ENCODE measurements at places on chromosomes 1 and 21.
A peak's percentile ranks its signal among the peaks of the same experiment; 100 is the strongest.

DNA sequence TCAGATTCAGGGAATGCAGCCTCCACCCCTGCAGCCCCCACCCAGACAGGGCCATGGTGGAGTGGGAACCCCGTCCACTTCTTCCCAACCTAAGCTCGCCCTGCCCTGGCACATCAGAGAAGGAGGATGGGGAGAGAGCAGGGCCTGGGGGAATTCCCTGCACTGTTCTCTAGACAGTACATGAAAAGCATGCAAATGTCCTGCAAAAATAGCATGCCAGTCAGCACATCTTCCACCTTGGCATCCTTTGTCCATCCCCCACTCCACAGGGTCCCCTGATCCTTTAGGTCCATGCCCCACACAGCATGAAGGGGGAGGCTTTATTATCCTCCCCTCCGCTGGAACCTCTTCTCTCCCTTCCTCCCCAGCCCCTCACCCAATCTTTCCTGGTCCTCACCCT, 35.0 kb upstream of the RD3 start:
- no peak for DNase-seq

GRCh38 chr21:34034369-34035014, 38.9 kb upstream of the MRPS6 start:
- no peak for DNase-seq

- DNase-seq: no peak
Measured at GRCh38 chr1:83512373-83513193, 486.3 kb downstream of the TTLL7 start.

DNA sequence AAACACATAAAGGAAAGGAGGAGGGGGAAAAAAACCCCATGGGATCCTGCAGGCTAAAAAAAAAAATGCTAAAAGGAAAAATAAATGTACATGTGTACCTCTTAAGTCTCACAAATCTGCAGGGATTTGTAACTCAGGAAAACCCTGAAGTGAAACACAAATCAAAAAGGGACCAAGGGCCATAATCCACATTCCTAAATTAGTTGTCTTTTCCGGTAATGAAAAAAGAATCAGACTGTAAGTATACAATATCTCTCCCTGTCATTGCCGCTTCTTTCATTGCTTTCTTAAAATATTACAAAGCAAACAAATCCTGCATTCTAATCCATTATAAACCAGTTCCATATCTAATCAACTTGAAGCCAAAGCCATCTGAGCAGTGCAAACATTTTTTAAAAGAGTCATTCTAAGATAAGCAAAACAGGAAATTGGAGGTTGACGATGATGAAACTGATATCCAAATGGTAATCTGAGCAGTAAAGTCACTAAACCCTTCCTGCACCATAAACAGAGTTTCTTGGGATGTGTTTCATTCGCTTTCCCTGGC, 58.7 kb upstream of the SIM2 start:
- DNase-seq: no peak

GRCh38 chr21:41396558-41397075, 29.4 kb upstream of the MX1 start:
- no peak for DNase-seq

DNA sequence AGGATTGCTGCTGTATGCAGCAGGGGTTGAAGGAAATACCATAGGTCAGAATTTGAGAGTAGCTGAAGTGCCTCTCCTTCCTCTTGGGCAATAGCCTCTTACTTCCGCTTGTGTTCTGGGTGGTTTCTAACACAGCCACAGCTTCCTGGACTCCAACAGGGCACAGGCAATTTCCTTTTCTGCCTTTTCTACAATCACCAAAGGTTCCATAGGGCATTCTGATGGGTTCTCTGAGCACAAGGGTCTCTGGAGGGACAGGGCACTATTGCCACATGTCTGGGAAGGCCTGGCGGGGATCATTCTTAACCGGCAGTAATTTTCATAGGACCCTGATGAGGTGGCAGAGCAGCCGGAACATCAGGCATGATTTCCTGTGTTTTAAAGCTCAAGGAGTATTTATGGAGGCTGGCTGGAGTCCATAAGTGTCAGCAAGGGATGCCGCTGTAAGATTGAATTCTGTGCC, 5.5 kb upstream of the AGTRAP start:
- DNase-seq: no peak

- no peak for DNase-seq
Measured at GRCh38 chr1:170885551-170885950, 49.8 kb upstream of the MROH9 start.

DNA sequence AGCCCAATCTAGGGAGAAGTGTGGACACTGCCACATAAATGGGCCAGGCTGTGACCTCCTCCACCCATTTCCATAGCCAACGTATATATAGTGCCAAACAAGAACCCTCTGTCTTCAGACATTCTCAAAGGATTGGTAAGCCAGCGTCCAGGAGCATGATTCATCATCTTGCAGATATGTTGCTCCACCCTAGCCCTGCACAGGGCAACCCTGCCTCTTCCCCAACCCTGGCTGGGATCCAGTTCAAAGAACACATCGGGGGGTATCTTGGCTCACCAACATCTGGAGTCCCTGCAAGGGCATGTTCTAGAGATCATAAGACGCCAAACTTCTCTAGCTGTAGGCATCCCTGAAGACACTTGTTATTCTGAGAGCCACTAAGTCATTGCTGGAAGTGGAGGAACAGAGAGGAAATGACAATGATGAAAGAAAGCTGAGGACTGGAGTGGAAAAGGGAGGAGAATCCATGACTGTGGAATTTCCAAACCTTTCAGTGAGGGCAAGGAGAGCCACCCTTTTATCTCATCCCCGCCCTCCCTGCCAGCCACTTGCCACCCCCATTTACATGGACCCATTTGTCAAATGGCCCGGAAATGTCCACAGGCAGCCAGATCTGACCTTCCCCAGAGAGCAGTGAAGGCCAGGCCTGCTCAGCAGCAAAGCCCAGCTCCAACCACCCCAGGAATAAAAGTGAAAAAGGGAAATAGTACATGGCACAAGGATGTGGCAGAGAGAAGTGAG, 144.1 kb upstream of the CTTNBP2NL start:
- no peak for DNase-seq

DNA sequence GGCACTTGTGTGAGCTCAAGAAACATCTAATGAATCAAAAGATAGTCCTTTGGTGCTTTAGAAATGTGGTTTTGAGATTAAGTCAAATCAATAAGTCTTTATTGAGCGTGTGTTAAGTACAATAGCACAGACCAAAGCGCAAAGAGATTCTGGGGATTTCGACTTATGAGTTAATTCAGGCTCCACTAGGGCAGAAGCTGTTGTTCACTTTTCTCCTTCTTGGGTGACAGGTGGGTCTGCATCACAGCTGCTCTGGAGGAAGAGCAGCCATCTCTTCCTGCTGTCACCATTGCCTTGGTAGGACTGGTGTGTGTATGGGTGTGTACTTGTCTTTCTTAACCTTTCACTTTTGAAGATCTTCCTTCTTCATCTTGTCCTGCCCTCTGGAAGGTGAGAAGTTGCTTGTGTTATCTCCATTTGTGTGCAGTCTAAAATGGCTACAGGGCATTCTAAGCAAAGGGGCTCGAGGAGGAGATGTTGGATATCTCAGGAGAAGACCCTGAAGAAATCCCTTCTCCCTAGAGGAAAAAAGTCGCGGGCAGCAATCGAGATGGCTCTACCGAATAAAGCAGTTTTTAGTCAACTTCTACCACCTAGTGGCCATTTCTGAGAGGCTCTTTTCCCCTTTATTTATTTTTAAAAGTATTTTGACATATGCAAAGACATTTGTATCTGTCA, 22.9 kb upstream of the DISC1 start:
- no peak for DNase-seq

- no peak for DNase-seq
Measured at GRCh38 chr21:17613242-17613676, 558 bp upstream of the BTG3 start.

GRCh38 chr21:32403201-32403777, 9.2 kb upstream of the EVA1C start:
- peak; percentile 6 for DNase-seq
